Right atrium auricular region (tissue), 2 donors: ENCODE measurements at places on chromosomes 4 and X. TPM values are rescaled to one million over a fixed set of nuclear protein-coding genes. Genes with fewer than 3 reads are reported as not detected.

DRD5 gene
- total RNA-seq: not detected

GPR173 gene
- total RNA-seq: 2.4 TPM

CEP135 gene
- 1.8 TPM for total RNA-seq

FAM149A gene
- total RNA-seq: 6.7 TPM

MAGEE1 gene
- total RNA-seq: 2.3 TPM

MEPE gene
- total RNA-seq: not detected

ADGRG4 gene
- not detected for total RNA-seq
